Neural crest cell (in vitro differentiated cells): ENCODE measurements at places on chromosomes 5 and 9. TPM values are rescaled to one million over a fixed set of nuclear protein-coding genes. Genes with fewer than 3 reads are reported as not detected.

Gene CCDC187
- 0.07 TPM in 1 of 2 replicates, not detected in the other for total RNA-seq

Gene CTNND2
- 39.4 and 40.0 TPM in 2 replicates for total RNA-seq

Gene FOXD4L4
- total RNA-seq: 0.16 and 0.26 TPM in 2 replicates

DNA sequence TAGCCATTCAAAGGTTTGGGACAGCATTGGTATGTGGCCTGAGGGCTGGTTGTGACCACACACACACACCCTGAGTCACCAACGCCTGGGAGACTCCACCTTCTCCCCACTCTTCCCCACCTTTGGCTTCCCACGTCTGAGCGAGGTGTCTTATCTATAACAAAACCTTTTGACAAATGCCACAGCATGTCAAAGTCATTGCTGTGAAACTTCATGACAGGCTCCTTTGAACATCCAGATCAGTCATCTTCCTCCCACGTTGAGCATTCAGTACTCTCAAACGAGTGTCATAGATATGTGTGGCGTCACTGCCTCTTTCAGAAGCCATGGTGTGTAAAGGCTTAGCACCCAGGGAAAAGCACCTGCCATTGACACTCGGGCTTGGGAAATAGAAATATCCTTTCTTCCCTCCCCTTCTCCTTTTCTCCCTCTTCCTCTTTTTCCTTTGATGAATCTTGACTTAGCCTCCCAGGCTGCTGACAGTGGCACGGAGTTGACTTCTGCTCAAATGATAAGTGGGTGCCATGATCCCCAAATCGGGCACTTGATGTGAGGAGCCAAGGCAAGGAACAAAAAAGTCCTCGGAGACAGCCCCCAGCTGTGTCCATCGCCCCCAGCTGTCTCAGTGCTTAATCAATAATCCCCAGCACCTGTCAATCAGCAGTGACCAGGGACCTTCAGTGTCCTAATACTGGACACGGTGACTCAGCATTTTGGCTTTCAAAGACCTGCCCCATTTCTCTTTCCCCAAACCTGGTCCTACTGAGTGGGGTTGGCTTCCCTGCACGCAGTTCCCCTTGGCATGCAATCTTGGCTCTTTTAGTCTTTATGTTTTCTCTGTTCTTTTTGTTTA lies 114.8 kb downstream of the FGF18 start:
- H3K27me3 ChIP-seq: no peaks in the 10 kb centered on the region
- H3K27ac ChIP-seq: no peak overlapping the region
- H3K4me1 ChIP-seq: peaks cover 37% of the 10 kb centered on the region
- H3K36me3 ChIP-seq: no peaks in the 10 kb centered on the region
- DNase-seq: no peak

- H3K27me3 ChIP-seq: peaks cover 11% of the 10 kb centered on the region
- DNase-seq: no peak
- H3K36me3 ChIP-seq: peaks cover 4% of the 10 kb centered on the region
- H3K4me1 ChIP-seq: peaks cover 38% of the 10 kb centered on the region
- H3K4me3 ChIP-seq: peak overlapping the region; percentile 74
Measured at GRCh38 chr5:177603631-177604030, 3.7 kb downstream of the B4GALT7 start.

DNA sequence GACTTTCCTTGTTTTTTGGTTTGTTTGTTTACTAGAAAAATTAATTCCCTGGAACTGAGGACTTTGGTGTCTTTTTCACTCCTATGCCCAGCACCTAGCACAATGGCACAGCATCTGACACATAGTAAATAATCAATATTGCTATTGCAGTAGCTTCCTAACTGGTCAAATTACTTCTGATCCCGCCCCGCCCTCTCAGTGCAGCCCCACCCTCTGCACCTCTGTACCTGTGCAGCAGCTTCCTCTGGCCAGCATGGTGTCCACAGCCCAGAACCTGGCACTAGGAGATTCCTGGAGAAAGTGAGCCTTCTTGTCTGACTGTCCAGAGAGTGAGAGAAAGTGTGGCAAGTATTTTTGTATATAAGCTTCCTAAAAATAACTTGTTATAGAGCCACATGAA lies 343.2 kb downstream of the ZNF608 start:
- DNase-seq: no peak
- H3K27ac ChIP-seq: no peak overlapping the region
- H3K36me3 ChIP-seq: no peaks in the 10 kb centered on the region
- H3K4me3 ChIP-seq: no peak overlapping the region

DNA sequence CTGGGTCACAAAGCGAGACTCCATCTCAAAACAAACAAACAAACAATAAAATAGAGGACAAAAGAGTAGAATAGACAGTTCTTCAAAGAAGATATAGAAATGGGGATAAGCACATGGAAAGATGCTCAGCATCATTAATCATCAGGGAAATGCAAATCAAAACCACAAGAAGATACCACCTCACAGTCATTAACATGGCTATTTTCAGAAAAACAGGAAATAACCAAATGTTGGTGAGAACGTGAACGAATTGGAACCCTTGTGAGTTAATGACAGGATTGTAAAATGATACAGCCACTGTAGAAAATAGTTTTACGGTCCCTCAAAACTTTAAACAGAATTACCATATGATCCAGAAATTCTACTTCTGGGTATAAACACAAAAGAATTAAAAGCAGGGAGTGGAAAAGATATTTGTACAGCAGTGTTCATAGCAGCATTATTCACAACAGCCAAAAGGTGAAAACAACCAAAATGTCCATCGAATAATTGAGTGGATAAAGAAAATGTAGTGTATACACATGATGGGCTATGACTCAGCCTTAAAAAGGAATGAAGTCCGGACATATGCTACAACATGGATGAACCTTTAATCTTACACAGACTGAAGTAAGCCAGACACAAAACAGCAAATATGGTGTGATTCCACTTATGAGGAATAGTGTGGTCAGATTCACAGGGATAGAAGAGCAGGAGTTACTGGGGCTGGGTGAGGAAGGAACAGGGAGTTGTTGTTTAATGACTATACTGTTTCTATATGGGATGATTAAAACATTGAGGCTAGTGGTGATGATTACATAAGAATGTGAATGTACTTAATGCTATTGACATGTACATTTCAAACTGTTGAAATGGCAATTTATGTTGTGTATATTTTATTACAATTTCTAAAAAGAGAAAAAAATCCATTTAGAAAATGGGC lies 19.7 kb downstream of the OR2V2 start:
- H3K27ac ChIP-seq: no peak overlapping the region
- peaks cover 100% of the 10 kb centered on the region for H3K27me3 ChIP-seq
- H3K4me1 ChIP-seq: peaks cover 33% of the 10 kb centered on the region
- DNase-seq: no peak
- no peaks in the 10 kb centered on the region for H3K36me3 ChIP-seq
